Activated naive CD4-positive, alpha-beta T cell treated with Interleukin-2 at 50 U/mL for 16 hours (primary cell): ENCODE measurements at places on chromosomes 2 and 18.

- no peak for DNase-seq
Measured at GRCh38 chr2:158586491-158586890, 129.7 kb downstream of the PKP4 start.

DNA sequence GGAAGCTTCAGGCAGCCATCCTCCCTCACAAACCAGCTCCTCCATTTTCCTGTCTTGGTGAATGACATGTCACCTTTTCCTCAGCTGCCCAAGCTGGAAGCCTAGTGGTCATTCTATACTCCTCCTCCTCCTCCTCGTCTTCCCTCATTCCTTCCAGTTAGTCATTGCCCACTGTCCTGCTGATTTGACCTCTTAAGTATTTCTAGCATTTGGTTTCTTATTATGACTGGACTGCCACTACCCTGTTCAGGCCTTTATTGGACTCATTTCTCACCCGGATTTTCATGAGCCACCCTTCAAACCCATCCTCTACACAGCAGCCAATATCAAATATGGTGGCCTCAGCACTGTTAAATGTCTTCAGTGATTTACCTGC lies 21.9 kb upstream of the MGAT5 start:
- no peak for DNase-seq

GRCh38 chr2:221096706-221097567 lies 475.2 kb downstream of the EPHA4 start:
- DNase-seq, result no peak

DNA sequence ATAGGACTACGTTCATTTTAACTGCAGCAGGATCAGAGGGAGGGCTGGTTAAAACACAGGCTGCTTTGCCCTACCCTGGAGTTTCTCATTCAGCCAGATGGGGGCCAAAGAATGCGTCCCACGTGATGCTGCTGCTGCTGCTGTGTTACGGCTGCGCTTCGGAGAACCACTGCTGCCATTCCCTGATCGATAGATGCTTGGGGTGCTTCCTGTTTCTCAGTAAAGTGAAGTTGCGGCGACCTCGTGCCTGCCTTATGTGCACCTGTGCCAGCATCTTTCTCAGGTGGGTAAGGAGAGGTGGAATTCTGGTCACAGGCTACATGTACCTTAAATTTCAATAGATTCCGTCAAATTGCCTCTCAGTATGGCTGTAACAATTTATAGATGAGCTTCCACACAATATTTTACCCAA lies 24.7 kb upstream of the TOGARAM2 start:
- DNase-seq, result peak; percentile 52

DNA sequence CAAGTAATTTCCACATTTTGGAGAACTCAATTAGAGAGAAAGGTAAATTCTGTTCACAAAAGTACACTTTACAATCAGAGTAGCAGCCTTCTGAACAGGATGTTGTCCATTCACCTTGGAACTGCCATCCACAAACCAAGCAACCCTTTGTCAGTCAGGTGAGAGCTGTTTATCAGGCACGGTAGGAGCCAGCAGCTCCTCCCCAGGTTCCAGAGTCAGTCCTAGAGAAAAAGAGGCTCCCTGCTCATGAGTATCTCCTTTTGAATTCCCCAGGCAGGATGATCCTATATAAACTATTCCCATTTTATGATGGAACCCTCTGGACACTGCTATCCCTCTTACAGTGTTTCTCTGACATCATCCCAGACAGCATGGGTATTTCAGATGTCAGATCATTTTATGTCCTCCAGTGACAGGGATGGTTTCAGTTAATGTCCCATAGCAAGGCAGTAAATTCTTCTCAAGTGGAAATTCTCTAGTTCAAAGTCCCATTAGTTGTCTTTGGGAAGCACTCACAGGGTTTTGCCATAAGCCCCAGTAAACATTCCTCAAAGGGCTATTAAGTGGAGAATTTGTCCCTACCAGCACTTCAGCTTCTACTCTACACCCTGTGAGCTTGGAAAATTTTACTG lies 34.5 kb upstream of the CSRNP3 start:
- DNase-seq, result no peak

DNA sequence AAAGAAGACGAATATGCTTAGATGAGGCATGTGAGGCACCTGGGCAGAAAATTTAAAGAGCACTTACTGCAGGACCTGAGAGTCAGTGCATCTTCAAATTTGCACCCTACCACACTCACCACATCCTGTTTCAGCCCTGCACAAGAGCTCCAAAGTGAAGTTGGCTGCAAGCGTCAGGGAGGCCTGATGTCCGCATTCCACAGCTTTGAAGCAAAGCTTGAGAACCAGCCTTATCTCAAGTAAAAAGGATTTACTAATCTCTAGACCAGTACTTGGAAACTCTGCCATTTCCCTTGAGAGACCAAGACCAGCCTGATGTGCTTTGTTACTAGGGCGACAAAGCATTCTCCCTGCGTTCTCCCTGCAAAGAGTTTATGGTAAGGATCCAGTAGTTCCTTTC lies 3.4 kb upstream of the ASNSD1 start:
- DNase-seq, result peak; percentile 33

- no peak for DNase-seq
Measured at GRCh38 chr2:88318956-88319330, 133.6 kb downstream of the FOXI3 start.

GRCh38 chr2:10173258-10174005 lies 50.9 kb downstream of the RRM2 start:
- DNase-seq, result no peak

GRCh38 chr2:46225730-46226129 lies 71.5 kb upstream of the EPAS1 start:
- DNase-seq, result no peak

DNA sequence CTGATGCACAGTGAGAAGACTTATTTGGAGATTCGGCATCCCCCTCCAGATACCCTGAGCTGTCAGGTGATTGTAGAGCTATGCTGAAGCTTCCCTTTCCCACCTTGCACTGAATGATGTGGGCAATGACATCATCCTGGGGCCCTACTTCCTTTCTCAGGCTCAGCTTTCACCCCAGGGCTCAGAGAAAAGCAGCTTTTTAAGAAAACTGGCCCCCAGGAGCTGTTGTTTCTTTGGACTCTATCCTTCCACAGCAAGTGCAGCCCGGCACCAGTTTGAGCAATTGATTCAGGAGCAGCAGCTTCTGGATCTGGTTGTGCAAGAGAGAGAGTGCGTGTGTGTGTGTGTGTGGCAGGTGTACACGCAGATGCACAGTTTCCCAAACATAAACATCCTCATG lies 251.3 kb downstream of the ANAPC1 start:
- no peak for DNase-seq

DNA sequence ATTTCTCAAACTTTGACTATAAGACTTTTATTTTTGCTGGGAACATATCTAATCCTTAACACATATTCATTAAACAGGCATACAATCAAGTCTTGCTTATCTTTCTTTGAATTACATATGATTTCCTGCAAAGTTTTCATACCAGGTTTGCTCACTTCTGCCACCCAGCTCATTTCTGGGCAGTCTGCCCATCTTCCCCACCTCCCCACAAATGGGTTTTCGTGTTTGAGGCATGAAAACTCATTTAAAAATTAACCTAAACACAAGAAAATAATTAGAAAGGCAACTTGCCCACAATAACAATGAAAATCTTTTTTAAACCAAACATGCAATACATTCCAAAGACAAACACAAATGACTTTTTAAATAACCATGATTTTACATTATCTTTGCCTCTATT lies 3.4 kb downstream of the CHST9 start:
- no peak for DNase-seq

DNA sequence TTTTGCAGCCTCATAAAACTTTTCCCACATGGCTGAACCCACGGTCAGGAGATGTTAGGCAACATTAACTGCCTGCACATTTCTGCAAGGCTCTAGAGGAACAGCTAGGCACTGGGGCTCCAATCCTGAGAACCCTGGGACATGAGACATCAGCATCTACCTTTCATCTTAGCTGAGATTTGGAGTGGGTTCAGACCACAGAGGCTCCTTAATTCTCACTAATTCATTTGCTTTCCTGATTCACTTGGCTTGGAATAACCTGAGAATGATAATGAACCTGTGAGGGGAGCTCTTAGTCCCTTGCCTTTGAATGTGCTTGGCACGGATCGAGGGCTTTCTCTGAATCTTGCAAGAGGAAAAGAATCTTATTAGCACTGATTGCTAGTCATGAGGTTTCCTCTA lies 266.2 kb downstream of the FIGN start:
- no peak for DNase-seq

- DNase-seq, result peak; percentile 46
Measured at GRCh38 chr18:2978661-2979106, 34.3 kb downstream of the LPIN2 start.

GRCh38 chr2:74562126-74562775 lies 7.7 kb downstream of the DOK1 start:
- no peak for DNase-seq

GRCh38 chr2:228841475-228841874 lies 429.6 kb downstream of the PID1 start:
- no peak for DNase-seq
